Thoracic aorta (tissue), 2 donors: ENCODE measurements at places on chromosomes 12 and 14. TPM values are rescaled to one million over a fixed set of nuclear protein-coding genes. Genes with fewer than 3 reads are reported as not detected.

Gene BMP4
- total RNA-seq = 23.7 TPM

Gene VWF
- total RNA-seq = 251 TPM

Gene SLC7A8
- 18.4 TPM for total RNA-seq

Gene TBX5
- total RNA-seq = 0.21 TPM

Gene TAS2R42
- not detected for total RNA-seq

Gene SERPINA3
- 252 TPM for total RNA-seq

Gene C3AR1
- 25.5 TPM for total RNA-seq

Gene ART4
- 66.6 TPM for total RNA-seq

Gene KRT72
- not detected for total RNA-seq

Gene PRB2
- not detected for total RNA-seq

Gene BDKRB1
- total RNA-seq = not detected

DNA sequence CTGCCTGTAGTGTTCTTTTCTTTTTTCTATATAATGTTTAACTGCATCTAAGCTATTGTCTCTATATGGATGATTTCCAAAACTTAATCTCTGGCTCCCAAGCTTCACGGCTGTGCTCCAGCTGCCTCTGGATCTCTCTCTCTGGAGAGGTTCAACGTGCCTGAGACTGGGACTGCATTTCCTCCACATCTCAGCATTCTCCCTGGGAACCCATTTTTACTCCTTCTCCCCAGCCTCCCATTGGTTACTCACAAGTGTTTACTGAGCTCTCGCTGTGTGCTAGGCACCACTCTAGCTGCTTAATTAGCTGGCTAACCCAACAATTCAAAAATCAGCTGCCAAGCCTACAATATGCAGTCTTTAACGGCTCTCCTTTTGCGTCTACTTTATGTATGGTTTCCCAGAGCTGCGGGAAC is 34.7 kb downstream of the FBXL14 start:
- no peaks in the 10 kb centered on the region for H3K27me3 ChIP-seq
- DNase-seq = no peak
- H3K27ac ChIP-seq = no peak overlapping the region
- no peaks in the 10 kb centered on the region for H3K36me3 ChIP-seq
- H3K4me3 ChIP-seq = no peak overlapping the region
- H3K4me1 ChIP-seq = peaks cover 16% of the 10 kb centered on the region

DNA sequence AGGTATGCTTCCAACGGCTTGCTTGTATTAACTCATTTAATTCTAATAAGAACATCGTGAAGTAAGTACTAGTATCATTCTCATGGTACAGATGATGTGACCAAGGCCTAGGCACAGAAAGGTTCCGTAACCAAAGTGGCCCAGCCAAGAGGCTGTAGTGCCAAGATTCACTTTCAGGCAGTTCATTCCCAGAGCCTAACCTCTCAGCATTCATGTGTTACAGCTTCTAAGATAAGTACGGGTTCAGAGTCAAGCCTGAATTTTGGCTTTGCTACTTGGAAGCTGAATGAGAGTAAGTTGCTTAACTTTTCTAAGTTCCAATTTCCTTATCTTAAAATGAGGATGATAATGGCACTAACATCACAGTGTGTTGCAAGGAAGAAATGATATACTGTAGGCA is 379.9 kb downstream of the AEBP2 start:
- H3K27me3 ChIP-seq = no peaks in the 10 kb centered on the region
- peak overlapping the region; percentile 61 for H3K27ac ChIP-seq
- H3K36me3 ChIP-seq = peaks cover 2% of the 10 kb centered on the region
- H3K4me1 ChIP-seq = peaks cover 17% of the 10 kb centered on the region

GRCh38 chr12:78680596-78680995 is 184.0 kb upstream of the SYT1 start:
- no peaks in the 10 kb centered on the region for H3K27me3 ChIP-seq
- H3K36me3 ChIP-seq = no peaks in the 10 kb centered on the region
- H3K4me1 ChIP-seq = no peaks in the 10 kb centered on the region
- no peak overlapping the region for H3K27ac ChIP-seq

GRCh38 chr12:62629971-62630739 is 163.5 kb downstream of the MON2 start:
- H3K36me3 ChIP-seq = no peaks in the 10 kb centered on the region
- no peak overlapping the region for H3K27ac ChIP-seq
- DNase-seq = no peak
- no peaks in the 10 kb centered on the region for H3K27me3 ChIP-seq
- no peak overlapping the region for H3K4me3 ChIP-seq

- no peak for DNase-seq
- H3K27ac ChIP-seq = no peak overlapping the region
- H3K36me3 ChIP-seq = no peaks in the 10 kb centered on the region
- no peaks in the 10 kb centered on the region for H3K27me3 ChIP-seq
- H3K4me3 ChIP-seq = no peak overlapping the region
Observed at GRCh38 chr12:100529756-100530350, 43.6 kb upstream of the GAS2L3 start.

- no peaks in the 10 kb centered on the region for H3K4me1 ChIP-seq
- no peak overlapping the region for H3K27ac ChIP-seq
- H3K4me3 ChIP-seq = no peak overlapping the region
- DNase-seq = no peak
- no peaks in the 10 kb centered on the region for H3K27me3 ChIP-seq
- no peaks in the 10 kb centered on the region for H3K36me3 ChIP-seq
Observed at GRCh38 chr12:107264667-107265066, 171.3 kb upstream of the CRY1 start.

DNA sequence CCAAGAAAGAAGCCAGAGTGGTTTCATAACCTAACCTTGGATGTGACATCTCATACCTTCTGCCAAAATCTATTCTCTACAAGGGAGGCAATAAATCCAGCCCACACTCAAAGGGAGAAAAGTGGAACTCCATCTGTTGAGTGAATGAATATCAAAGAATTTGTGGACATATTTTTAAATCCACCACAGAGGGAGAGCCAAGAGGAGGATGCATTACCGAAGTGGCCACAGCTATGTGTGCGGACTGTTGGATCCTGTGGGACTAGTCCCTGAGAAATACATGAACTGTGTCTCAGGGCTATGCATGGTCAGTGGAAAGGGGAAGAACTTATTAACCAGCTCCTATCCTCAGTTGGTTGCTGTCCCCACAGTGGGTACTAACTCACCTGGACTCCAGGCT is 273.9 kb downstream of the NUAK1 start:
- no peaks in the 10 kb centered on the region for H3K36me3 ChIP-seq
- no peaks in the 10 kb centered on the region for H3K27me3 ChIP-seq
- no peak overlapping the region for H3K4me3 ChIP-seq
- H3K4me1 ChIP-seq = peaks cover 15% of the 10 kb centered on the region

DNA sequence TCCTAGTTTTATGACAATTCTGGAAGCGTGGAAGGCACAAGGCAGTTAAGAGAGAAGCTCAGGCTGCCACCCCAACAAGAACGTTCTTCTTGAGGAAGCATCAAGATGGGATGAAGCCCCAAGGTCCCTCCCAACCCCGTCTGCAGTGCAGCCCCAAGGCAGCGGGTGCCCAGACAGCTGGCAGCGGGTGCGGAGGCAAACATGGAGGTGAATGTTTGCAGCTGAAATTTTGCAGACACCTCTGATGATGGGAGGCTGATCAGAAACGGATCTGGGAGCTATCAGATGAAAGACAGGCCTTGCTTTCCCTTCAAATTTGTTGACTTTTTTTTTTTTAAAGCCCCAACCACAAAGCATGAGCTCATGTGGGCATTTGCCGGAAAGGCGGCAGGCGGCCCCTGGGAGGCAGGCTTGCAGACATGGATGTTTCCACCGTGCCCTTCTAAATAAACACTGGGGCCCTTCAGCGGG is 230.7 kb upstream of the RTL1 start:
- no peak overlapping the region for H3K4me3 ChIP-seq
- H3K27me3 ChIP-seq = no peaks in the 10 kb centered on the region
- H3K27ac ChIP-seq = no peak overlapping the region
- H3K36me3 ChIP-seq = no peaks in the 10 kb centered on the region
- no peaks in the 10 kb centered on the region for H3K4me1 ChIP-seq

DNA sequence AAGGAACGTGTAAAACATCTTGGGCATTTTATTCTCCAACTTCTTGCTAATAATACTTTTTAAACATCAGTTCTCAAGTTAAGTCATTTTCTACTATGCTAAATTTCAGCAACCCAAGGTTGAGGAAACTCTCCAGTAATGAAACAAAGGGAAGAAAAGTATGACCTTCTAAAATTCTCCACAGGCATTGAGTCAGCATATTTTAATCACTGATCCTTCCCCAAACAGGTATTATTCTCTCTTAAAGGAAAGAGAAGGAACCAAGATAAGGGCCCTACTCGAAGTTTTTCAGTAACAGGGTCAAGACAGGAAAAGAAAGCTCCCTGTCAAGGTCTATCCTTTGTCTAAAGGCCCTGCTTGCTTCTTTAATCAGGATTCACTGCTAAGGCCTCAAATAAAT is 3.0 kb downstream of the KICS2 start:
- DNase-seq = no peak
- H3K27ac ChIP-seq = no peak overlapping the region
- H3K4me1 ChIP-seq = peaks cover 6% of the 10 kb centered on the region
- H3K4me3 ChIP-seq = no peak overlapping the region

- H3K4me3 ChIP-seq = peak overlapping the region; percentile 76
- H3K4me1 ChIP-seq = peaks cover 64% of the 10 kb centered on the region
- H3K36me3 ChIP-seq = no peaks in the 10 kb centered on the region
- DNase-seq = no peak
- H3K27me3 ChIP-seq = no peaks in the 10 kb centered on the region
- peak overlapping the region; percentile 95 for H3K27ac ChIP-seq
Observed at GRCh38 chr14:55130196-55130550, 1.1 kb downstream of the LGALS3 start.

DNA sequence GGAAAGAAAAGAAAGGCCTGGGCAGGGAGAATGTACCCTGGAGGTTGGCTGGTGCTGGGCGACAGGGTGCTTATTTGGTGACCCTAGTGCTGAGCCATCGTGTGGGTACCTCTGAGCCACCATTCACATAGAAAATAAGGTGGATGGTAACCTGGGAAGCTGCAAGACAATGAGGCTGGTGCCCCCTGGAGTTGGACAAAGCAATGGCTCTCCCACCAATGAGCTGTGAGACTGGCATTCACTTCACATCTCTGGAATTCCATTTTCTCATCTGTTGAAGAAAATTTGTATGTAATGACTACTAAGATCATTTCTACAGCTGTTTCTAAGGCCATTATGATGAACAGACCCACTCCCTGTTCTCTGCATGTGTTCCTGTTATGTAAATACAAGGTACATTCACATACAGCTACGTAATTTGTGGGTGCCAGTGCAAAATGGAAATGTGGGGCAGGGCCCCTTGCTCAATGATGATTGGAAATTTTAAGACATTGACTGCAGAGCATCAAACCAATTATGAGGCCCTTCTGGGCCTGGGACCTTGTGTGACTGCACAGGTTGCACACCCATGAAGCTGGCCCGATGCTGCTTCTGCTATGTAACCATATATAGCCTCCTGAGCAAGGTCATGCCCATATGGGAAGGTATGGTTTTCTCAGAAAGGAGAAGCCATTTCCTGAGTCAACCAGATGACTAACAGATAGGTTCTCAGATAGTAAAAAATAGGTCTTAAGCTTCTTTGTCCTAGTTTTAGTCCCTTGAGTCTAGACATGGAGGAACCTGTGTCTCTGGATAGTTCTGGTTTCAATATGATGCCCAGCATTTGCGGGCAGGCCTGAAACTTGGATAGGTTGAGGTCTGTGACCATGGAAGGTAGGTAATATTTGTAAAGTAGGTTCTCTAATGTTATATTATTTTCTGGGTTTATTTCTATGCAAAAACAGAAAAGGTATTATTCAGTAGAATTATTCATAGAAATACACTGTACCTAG is 63.4 kb upstream of the IGF1 start:
- H3K4me1 ChIP-seq = no peaks in the 10 kb centered on the region
- no peak overlapping the region for H3K27ac ChIP-seq
- H3K36me3 ChIP-seq = no peaks in the 10 kb centered on the region

DNA sequence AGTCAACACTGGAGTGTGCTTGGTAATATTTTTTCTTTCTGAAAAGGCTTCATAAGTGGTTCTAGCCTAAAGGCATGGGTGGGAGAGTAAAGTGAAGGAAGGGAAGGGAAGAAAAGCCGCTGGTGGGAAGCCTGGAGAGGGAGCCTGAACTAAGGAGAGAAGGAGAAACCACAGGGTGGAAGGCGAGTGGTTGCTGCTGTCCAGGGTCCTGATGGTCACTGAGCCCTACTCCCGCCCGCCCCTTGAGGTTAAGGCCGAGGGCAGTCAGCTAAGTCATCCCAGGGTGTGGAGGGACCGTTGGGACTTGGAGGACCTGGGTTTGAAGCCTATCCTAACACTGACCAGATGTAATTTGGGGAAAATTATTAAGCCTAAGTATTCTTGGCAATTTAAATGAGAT is 189.1 kb downstream of the PIWIL1 start:
- H3K36me3 ChIP-seq = no peaks in the 10 kb centered on the region
- no peaks in the 10 kb centered on the region for H3K4me1 ChIP-seq
- H3K27ac ChIP-seq = no peak overlapping the region
- H3K4me3 ChIP-seq = no peak overlapping the region

- H3K4me3 ChIP-seq = peak within 1 kb of the TSS; percentile 48
- H3K4me1 ChIP-seq = peaks cover 44% of the 10 kb centered on the region
- H3K27me3 ChIP-seq = peaks cover 22% of the 10 kb centered on the region
- DNase-seq = no peak
- no peak within 1 kb of the TSS for H3K27ac ChIP-seq
- H3K36me3 ChIP-seq = no peaks in the 10 kb centered on the region
Observed at GRCh38 chr12:116881325-116881876, at the start of gene HRK. Gene HRK, minus strand, starts transcription at chr12:116881441. Its CDS starts 134 bp downstream, at chr12:116881307.

- no peak for DNase-seq
- no peak overlapping the region for H3K27ac ChIP-seq
- H3K27me3 ChIP-seq = peaks cover 17% of the 10 kb centered on the region
- no peak overlapping the region for H3K4me3 ChIP-seq
- H3K36me3 ChIP-seq = no peaks in the 10 kb centered on the region
Observed at GRCh38 chr12:106584104-106585064, 1.6 kb downstream of the RFX4 start.

DNA sequence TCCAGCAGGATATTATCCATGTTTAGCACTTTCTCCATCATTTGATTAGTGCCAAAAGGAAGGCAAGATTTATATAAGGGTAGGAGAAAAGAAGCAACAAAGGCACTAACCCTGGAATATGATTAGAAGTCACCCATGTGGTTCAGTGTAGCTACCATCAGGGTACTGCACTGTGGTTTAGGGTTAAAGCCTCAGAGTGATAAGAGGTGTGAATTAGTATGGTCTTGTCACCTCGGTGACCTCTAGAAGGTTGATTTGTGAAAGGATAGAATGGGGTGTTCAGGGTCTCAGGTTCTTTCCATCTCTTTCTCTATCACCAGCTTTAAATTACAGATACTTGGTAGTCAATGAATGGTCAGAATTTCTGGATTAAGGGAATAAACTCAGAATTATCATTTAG is 103.0 kb upstream of the TMTC2 start:
- no peak overlapping the region for H3K4me3 ChIP-seq
- no peak overlapping the region for H3K27ac ChIP-seq
- H3K27me3 ChIP-seq = no peaks in the 10 kb centered on the region
- no peak for DNase-seq
- H3K4me1 ChIP-seq = no peaks in the 10 kb centered on the region
- no peaks in the 10 kb centered on the region for H3K36me3 ChIP-seq

- H3K4me3 ChIP-seq = no peak overlapping the region
- H3K4me1 ChIP-seq = peaks cover 38% of the 10 kb centered on the region
- no peak overlapping the region for H3K27ac ChIP-seq
- no peak for DNase-seq
- H3K36me3 ChIP-seq = no peaks in the 10 kb centered on the region
Observed at GRCh38 chr14:52026901-52027300, 37.6 kb downstream of the RTRAF start.

- H3K27ac ChIP-seq = peak overlapping the region; percentile 84
- H3K4me3 ChIP-seq = no peak overlapping the region
- DNase-seq = no peak
- peaks cover 63% of the 10 kb centered on the region for H3K4me1 ChIP-seq
Observed at GRCh38 chr12:75978677-75979076, 52.9 kb downstream of the PHLDA1 start.

- H3K27ac ChIP-seq = no peak overlapping the region
- peaks cover 15% of the 10 kb centered on the region for H3K4me1 ChIP-seq
- H3K36me3 ChIP-seq = no peaks in the 10 kb centered on the region
- H3K4me3 ChIP-seq = peak overlapping the region; percentile 72
- no peaks in the 10 kb centered on the region for H3K27me3 ChIP-seq
Observed at GRCh38 chr12:57476993-57477709, 2.5 kb downstream of the ARHGAP9 start.
